ENCODE measurements at places on chromosomes 13 and 19.
A peak's percentile ranks its signal among the peaks of the same experiment; 100 is the strongest.

- DNase-seq = no peak
Observed at GRCh38 chr19:54606891-54607784, 13.7 kb downstream of the LILRA1 start.

- DNase-seq = no peak
Observed at GRCh38 chr13:60261432-60262351, 98.0 kb upstream of the DIAPH3 start.

DNA sequence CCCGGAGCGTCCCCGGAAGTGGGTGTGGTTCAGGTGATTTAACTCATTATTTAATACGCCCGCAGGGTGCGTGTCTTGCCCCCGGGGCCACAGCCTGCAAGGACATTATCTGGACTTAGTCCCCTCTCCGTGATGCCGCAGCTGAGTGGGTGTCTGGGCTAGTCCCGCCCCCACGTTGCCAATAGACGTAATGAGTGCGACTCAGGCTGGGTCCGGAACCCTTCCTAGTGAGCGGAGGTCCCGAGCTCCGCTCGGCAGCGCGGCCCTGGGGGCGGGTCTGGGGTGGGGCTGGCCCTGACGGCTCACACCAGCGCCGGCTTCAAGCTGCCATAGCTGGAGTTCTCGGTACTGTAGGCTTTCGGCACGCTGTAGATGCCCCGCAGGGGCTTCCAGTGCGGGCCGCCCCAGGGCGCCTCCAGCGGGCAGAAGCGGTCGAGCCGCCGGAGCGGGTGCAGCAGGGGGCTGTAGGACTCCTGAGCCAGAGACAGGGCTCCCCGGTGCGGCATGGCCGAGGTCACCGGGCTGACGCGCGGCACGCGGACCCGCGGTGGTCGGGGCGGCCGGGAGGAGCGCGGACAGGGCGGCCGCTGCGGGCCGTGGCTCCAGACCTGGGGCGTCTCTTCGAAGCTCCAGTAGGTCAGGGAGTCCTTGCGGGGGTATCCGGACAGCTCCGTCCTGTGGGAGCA lies 918 bp upstream of the LHB start:
- DNase-seq = no peak

DNA sequence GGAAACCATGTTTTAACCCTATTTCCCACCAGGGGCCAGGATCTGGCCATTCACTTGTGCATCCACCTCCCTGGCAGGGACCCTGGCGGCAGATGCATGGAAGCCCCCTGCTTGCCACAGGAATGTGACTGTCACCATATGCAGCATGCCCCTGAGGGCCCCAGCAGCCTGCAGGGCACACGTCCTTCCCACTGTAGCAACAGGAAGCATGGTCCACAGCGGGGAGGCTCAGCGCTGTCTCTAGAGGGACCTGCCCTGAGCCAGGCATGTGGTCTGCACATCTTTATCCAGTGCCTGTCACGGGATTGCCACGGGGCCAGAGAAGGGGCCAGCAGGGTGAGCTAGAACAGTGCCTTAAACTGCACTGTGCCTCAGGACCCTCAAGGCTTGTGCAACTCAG lies 34.9 kb upstream of the MCF2L start:
- DNase-seq = no peak

DNA sequence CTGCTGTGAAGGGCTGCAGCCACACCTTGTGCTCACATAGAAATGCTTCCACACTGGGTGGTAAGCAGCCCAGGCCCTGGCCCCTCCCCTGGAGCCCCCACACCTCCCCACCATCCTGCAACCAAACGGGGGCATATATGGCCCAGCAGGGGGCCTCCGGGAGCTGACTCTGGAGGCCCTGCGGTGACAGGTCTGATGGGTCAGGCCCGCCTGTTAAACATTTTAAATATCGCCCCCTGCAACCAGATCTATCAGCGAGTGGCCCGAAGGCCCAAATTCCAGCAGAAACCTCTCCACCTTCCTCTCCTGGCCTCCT lies 48.0 kb upstream of the KATNAL1 start:
- no peak for DNase-seq

DNA sequence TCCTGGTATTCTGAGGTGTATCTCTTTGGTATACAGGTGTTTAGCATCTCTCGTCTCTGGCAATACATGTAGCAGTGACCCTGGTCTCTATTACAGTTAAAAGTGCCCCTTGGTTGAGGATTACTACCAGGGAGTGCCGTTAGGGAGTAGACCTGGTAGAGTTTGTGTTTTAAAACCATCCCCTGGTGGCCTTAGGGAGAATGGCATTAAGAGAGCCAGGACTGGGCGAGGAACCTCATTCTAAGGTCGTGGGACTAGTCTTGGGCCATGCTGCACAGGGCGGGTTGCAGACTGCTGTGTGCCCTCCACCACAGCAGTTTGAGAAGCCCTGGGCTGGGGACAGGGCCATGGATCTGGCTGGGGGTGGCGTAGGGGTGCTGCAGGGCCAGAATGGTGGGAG lies 35.0 kb downstream of the B3GLCT start:
- no peak for DNase-seq

- DNase-seq = no peak
Observed at GRCh38 chr19:42301646-42302203, at the start of gene PRR19. PRR19 (plus strand) TSS chr19:42302132; CDS start chr19:42309585, 7,453 bp downstream.

GRCh38 chr13:99559560-99559959 lies 58.3 kb downstream of the TM9SF2 start:
- DNase-seq = no peak

DNA sequence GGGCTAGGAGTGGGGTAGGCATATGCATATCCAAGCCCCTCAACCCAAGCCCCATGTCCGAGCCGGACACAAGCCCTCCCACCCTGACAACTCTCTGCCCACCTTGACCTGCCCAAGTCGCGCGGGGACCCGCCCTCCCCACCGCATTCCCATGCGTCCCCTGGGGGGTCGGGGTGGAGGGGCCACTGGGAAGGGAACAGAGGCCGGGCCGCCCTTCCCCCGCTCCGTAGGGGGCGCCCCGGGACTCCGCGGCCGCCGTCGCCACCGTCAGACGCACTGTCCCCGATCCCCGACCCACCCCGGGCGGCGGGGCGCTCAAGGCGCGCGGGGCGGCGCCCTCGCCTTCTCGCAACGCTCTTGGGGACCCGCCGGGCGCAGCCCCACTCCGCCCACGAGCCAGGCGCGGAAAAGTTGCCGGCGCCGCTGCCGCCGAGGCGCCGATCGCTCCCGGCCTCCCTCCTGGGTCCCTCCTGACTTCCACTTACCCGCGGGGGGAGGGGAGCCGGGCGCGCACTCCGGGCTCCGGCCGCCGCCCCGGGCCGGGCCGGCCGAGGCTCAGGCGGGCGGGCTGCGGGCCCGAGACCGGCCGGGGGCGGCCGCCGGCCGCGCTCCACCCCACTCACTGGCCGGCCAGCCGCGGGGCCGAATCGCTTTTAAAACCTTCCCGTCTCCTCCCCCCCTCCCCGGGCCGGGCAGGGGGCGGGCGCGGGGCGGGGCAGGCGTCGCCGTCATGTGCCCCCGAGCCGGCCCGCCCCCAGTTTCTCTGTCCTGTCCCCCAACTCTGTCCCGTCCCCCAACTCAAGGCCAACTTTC lies 34.4 kb upstream of the NANOS3 start:
- DNase-seq = peak; percentile 59

- no peak for DNase-seq
Observed at GRCh38 chr13:101092985-101093384, 323.3 kb downstream of the NALCN start.

- no peak for DNase-seq
Observed at GRCh38 chr19:16594131-16594586, 21.9 kb upstream of the SLC35E1 start.

DNA sequence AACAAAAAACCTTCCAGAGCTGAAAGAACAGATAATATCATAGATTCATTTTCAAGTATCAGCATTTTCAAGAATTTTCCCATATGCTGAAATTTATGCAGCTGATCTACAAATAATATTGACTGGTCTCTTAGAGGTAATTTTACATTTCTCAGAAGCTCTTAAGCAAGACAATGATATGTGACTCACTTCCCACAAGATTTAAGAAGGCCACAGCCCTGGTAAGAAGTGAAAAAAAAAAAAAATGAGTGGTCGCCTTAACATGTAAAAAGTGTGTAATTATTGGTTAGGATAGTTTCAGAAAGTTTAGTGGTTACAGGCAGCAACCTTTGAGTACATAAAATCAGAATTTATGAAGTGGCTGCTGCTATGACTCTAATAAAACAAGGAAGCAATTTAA lies 54.5 kb downstream of the NUFIP1 start:
- no peak for DNase-seq

- no peak for DNase-seq
Observed at GRCh38 chr13:35354285-35354684, 122.2 kb downstream of the MAB21L1 start.

- no peak for DNase-seq
Observed at GRCh38 chr19:30367421-30367820, 4.8 kb upstream of the ZNF536 start.

DNA sequence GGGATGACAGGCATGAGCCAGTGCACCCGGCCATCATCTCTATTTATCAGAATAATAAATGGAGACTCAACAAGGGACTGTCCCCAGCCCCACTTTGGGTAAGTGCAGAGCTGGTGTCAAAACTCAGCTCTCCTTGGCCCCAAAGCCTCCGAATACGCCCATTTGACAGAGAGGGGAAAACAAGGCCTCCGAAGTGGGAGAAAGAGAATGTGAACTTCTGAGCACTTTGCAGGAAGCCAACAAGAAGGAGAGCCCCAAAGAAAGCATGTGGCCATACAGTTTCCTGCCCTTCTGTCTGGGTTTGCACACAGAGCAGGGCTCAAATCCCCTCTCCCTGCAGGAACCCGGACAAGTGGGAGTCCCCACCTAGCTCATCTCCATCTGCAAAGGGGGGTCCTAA lies 1.6 kb downstream of the CEACAM16 start:
- DNase-seq = no peak

- no peak for DNase-seq
Observed at GRCh38 chr19:40982594-40983101, 8.4 kb upstream of the CYP2B6 start.

DNA sequence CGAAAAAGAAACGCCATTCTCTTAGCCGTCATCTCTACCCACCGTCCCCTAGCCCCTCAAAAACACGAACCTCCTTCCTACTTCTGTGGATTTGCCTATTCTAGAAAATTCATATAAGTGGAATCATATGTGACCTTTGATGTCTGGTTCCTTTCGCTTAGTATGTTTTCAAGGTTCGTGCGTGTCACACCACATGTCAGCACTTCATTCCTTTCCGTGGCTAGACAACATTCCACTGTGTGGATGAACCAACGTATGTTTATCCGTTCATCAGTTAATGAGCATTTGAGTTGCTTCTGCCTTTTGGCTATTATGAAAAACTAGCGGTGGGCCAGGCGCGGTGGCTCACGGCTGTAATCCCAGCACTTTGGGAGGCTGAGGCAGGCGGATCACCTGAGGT lies 14.0 kb upstream of the PPP1R12C start:
- DNase-seq = no peak

GRCh38 chr13:106906426-106906996 lies 338.6 kb upstream of the ARGLU1 start:
- no peak for DNase-seq

DNA sequence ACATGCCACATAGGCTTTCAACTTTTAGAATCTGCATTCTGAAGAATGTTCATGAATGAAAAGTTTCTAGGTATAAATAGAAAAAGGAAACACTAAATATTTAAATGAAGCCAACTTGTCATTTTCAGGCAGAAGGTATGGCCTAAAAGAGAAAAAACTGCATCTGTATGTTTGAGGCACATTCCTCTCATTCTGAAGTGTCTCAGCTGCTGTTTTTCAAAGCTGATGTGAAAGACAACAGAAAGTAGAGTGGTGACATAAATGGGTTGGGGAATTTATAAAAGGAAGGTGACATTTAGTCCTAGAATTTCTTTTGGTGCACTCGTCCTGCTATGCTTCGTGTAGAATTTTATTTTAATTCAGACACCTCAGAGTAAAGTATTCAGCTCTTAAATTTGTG lies 539.6 kb upstream of the SLITRK5 start:
- no peak for DNase-seq

DNA sequence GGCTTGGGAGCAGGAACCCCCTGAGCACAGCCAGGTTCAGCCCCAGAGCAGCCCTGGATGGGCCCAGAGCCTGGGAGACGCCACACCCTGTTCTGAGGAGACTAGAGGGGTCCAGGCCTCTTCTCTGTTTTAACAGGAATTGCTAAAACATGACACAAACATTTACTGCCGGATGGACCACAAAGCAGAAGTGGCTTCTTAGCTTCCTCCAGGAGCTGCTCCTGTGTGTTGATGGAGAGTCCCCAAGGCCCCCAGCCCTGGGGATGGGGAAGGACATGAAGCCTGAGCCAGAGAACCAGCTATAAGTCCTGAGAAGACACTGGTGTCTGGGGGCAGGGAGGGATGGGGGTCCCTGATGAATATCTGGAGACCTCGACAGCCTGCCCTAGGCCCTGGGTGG lies 14.6 kb downstream of the CEACAM3 start:
- no peak for DNase-seq

DNA sequence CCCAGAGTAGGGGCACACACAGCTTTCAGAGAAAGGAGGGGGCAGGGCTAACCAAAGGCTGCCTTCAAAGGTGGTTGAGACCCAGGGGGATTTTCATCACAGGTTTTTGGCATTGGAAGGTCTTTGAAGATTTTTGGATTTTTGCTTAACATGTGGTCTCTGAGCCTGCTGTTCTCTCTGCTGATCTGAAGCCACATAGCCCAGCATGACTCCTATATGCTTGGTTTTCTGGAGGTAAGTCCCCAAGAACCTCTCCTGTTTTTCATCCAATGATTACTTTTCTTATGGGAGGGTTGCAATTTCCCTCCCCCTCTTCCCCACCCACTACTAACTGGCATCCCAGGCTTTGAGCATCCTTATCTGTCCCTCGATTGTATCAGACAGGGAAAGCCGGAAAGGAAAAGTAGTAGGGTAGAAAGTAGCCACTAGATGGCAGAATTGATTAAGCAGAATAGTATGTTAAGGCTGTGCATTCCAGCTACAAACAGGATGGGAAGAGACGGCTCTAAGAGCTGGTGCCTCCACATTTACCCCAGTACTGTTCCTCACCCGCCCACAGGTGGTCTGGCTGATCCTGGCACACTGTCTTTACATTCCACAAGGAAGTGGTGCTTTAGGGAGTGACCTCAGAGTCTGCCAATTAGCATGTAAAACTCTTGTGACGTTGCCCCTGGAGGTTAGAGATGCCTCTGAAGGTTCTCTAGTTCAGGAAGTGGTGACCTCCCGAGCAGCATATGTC lies 218.9 kb upstream of the EDNRB start:
- DNase-seq = no peak

GRCh38 chr19:47471733-47472457 lies at the start of gene SLC8A2:
SLC8A2 (minus strand) TSS chr19:47471893; CDS start chr19:47466403, 5,490 bp downstream.
- DNase-seq = peak; percentile 6

DNA sequence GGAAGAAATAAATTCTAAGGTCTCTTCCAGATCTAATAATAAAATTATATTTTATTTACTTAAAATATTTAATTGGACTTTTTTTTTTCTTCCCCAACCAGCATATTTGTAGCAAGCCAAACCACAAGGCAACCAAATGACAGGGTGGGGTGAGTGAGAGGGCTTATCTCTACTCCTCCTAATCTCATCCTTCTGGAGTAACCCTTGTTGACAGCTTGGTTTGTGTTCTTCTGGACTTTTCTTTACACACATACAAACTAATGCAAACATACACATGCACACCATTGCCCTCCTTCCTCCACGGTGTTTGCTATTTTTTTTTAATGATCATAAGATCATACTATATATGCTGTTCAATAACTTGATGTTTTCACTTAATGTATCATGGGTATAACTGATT lies 383.1 kb downstream of the DLEU7 start:
- DNase-seq = no peak

- no peak for DNase-seq
Observed at GRCh38 chr13:94143624-94144350, 335.7 kb downstream of the DCT start.

Data from activated CD8-positive, alpha-beta memory T cell treated with anti-CD3 and anti-CD28 coated beads for 4 hours (primary cell).